ENCODE measurements at places on chromosomes 2 and 18. TPM values are rescaled to one million over a fixed set of nuclear protein-coding genes. Genes with fewer than 3 reads are reported as not detected.

DNA sequence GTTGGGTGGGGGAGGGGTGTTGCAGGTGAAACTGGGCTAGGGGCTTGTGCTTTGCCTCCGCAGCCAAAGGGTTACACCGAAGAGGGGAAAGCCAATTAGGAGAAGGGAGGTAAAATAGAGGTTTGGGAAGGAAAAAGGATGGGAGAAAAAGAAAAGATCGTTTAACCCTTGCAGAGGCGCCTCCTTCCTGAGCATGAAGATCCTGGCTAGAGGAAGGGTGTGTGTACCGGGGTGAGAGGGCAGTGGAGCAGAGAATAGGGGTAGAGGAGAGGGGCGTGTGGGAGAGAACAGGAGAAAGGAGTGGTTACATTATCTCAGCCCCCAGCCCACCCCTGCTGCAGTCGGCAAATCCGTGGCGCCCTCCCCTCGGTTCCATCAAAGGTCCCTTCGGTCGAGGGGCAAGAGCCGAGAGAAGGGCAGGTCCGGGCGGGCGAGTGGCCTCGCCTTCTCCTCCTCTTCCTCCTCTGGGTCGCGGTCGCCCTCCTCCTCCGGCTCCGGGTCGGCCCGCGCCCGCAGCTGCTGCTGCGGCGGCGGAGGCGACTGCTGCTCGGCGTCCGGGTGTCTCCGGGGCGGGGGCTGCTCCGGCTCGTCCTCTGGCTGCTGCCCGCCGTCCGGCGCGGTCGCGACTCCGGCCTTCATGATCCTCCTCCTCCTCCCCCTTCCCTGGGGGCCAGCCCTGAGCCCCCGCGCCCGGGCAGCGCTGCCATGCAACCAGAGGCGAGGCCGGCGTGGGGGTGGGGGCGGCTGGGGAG is 1.1 kb downstream of the MARCHF4 start:
- no peak for DNase-seq

DNA sequence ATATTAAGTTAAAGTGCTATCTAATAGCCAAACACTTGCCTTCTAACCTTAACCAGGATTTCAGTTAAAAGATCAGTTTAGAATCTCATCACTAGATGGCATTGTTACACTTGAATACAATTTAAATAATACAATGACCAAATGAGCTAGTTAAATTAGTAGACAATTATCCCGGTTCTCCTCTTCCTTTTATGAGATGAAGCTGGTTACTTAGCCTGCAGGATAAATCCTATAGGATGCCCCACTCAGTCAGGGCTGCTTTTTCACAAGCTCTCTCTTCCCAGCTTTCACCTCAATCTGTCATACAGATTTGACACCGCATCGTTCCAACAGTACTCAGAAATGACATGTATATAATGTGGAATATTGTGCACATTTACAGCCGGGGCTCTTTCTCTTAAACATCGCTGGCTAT is 678.8 kb downstream of the KCNJ3 start:
- no peak for DNase-seq

GRCh38 chr18:61967252-61967891 is 74.6 kb upstream of the RNF152 start:
- no peak for DNase-seq

DNA sequence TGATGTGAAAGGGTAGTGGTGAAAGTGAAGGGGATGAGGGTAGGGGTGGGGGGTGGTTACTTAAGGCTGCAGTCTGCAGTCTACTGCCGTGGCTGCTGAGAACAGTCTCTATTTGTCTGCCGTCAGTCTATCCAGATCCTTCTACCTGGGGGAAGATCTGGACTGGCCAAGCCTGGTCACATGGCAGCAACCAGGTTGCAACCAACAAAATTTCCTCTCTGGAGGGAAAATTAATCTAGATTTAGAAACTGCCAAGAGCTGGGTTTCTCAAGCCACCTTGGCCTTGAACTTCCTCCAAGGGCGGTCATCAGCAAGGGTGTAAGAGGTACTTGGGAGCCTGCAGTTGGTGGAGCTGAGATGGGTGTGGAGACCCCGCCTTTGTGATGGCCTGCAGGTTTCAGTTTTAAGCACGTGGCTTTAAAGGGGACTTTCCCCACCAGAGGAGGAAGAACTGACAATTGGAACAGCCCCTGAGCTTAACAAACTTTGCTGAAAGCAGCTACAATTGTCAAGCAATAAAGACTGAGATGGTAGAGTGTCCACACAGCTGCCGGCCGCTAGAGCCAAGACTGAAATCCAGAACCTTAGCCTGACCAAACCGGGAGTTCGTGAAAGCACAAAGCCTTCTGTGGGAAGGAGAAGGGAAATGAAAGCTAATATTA is 31.4 kb upstream of the KCMF1 start:
- no peak for DNase-seq

- no peak for DNase-seq
These were observed 64.6 kb downstream of the NCKAP1 start for GRCh38 chr2:182973441-182974352.

- no peak for DNase-seq
These were observed 421 bp upstream of the CNTNAP5 start for GRCh38 chr2:124024561-124025170.

GRCh38 chr2:143558665-143559064 is 429.4 kb downstream of the ARHGAP15 start:
- no peak for DNase-seq

COL5A2 gene
- 81.0 TPM for total RNA-seq

DES gene
- total RNA-seq, result 282 TPM

COL4A3 gene
- 11.4 TPM for total RNA-seq

CHRNA1 gene
- total RNA-seq, result not detected

INO80C gene
- total RNA-seq, result 18.6 TPM
